Activated CD8-positive, alpha-beta memory T cell treated with anti-CD3 and anti-CD28 coated beads for 1 hour (primary cell): ENCODE measurements at places on chromosomes 13 and 19.

DNA sequence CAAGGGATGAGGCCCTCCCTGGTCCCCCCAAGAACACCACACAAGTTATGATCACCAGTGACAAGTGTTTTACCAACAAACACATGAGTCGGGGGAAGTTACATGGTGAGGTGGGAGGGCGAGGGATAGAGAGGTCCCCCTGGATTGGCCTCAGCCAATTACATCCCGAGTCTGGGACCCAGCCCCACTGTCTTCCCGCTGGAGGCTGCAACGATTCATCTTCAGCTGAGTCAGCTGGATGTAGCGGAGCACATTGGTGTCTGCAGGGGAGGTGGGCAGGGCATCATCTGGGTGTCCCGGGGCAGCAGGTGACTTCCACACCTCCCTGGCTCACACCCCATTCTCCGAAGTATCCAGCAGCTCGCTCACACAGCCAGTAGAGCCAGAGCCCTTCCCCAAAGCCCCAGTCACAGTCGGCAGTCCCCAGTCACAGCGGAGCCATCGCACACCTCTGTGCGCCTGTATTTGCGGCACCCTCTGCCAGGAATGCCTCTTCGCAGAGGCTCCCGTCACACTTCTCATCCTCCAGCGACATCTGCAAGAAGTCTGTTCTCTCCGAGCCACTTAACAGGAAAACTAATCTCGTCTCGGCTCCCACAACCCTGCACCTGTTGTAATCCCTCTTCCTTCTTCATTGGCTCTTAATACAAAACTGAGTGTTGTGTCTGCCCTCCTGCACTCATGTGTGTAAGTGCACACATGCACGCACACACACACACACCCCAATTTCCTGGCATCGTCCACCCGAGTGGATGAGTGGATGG, 2.0 kb downstream of the TTC9B start:
- no peak for DNase-seq

GRCh38 chr13:110281736-110282135, 25.2 kb downstream of the COL4A1 start:
- DNase-seq, result no peak

DNA sequence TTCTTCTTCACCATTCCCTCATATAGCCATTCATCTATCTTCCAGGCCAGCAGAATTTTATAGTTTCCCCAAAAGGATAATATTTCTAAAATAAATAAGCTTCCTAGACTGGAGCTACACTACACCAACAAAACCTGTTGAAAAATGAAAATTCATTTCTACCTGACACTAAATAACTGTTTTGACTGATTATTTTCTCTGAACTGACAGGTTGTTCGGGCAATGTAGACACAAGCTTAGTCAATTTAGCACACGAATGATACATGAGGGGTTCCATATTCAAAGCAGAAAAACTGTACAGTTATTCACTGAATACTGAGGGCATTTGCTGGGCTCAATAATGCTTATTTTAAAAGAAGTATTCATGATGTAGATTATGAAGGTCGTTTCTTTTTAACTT, 589.7 kb downstream of the LIG4 start:
- no peak for DNase-seq

DNA sequence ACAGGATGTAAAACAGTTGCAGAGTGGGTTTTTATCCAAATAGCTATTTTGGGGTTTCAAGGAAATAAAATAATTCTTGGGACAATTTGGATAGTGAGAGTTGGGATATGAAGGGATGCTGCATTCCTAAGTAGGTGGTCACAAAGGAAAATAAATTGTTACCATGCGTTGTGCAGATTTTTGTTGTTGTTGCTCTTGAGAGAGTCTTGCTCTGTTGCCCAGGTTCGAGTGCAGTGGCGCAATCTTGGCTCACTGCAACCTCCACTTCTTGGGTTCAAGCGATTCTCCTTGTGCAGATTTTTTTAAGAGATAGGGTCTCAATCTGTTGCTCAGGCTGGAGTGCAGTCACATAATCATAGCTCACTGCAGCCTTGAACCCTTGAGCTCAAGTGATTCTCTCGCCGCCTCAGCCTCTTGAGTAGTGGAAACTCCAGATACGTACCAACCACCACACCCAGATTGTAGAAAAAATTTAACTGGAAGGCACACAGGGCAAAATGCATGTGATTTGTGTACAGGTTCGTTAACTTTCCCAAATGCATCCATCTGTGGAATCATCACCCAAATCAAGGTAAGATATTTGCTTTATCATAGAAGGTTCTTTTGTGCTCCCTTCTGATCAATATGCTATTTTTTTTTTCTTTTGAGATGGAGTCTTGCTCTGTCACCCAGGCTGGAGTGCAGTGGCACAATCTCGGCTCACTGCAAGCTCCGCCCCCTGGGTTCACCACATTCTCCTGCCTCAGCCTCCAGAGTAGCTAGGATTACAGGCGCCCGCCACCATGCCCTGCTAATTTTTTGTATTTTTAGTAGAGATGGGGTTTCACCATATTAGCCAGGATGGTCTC, 16.0 kb downstream of the SLC1A5 start:
- no peak for DNase-seq

- DNase-seq, result no peak
Measured at GRCh38 chr13:62643799-62644524, 1228.3 kb upstream of the PCDH20 start.

DNA sequence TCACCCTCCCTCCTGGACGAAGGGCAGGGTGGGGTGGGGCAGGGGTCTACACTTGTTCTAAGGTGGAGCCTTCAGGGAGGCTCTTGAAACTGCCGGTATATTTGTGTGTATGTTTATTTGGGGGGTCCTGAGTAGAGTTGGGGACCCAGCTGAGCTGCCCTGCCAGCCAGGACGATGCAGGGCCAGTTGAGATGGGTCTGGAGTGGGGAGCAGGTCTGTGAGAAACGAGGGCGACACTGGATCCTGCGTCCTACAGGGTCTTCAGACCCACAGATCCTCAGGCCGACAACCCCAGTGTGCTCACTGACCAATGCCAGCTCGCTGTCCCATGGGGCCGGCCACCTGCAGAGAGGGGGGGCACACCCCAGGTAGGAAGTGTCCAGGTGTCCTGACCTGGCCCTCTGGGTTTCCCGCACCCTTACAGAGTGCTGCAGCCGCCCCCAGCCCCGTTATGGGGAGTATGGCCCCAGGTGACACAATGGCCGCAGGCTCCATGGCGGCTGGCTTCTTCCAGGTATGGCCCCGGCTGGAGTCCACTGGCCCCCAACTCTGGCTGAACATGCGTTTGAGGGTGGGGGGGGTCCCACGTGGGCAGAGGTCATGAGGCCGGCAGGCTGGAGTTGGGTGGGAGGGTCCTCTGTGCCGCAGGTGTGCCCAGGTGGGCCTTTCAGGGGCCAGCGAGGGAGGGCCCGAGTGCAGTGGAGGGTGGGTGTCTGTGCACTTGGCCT, 7.4 kb downstream of the ISYNA1 start:
- DNase-seq, result no peak

GRCh38 chr13:91882918-91883317, 484.5 kb downstream of the GPC5 start:
- DNase-seq, result no peak

GRCh38 chr13:40652588-40652940, 13.9 kb downstream of the FOXO1 start:
- no peak for DNase-seq

DNA sequence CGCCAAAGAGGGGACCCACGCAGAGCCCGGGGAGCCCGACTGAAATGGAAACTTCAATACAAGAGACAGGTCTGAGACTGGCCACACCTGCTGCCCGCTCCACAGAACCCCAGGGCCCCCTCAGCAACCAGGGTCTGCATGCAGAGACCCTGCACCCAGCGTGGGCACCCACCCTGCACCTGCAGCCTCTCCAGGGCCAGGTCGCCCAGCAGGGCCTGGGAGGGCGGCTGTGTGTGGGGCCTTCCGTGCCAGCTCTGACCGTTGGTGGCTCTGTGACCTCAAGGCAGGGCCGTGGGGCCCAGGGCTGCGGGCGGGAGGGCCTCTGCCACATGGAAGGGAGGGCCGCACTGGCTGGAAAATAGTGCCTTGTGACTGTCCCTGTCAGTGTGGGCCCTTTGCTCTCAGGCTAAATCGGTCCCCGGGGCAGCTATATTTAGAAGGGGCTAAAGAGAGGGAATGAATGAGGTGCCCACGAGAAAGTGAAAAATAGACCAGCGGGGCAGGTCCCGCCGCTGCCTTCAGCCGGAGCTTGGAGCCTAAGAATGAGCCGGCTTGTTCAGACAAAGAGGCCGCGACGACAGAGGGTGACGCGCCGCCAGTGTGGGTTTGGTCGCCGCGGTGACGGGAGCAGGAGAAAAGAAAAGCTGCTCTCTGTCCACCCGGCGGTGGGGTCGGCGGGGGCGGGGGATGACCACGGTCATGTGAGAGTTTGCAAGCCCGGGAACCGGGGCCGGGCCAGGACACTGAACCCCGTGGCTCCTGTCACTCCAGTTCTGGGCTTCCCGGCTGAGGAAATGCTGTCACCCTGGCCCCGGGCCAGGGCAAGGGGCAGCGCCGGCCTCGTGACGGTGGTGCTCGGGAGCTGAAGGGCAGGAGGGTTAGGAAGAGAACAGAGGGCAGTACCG, 70.5 kb downstream of the GADD45B start:
- DNase-seq, result no peak

DNA sequence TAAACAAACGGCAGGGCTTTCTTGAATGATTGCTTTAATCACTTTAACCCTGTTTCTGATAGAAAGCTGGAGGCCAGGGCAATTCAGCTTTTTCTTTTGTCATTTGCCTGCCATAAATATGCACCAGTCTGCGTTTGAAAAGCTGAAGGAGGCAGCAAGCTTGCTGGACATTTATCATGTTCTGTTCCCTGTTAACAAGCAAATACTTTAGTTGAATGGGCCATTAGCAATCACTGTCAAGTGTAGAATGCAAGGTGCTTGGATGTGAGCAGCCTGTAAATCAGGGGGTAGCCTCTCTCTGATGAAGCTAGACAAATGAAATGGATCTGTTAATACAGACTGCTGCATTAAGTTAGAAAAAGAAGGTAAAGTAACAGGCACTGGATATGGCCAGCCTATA, 7.6 kb downstream of the EFNB2 start:
- DNase-seq, result no peak

- peak; percentile 59 for DNase-seq
Measured at GRCh38 chr13:45340422-45341033, 455 bp downstream of the TPT1 start.

DNA sequence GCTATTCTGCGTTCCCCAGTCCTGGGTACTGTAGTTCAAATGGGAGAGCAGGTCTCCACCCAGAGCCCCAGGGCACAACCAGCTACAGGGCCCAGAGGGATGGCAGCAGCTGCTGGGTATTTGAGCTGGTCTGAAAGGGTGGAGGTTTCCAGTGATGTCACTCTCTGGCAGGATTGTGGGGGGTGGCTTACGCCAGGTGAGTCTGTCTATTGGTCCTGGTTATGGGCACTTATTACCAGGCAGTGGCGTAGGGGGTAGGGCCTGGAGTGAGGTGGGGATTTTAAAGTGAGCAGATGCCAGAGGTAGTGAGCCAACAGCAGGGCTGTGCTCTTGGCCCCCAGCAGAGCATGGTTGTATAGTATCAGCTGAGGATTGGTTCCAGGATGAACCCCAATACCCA, 6.2 kb downstream of the RPS19 start:
- no peak for DNase-seq

GRCh38 chr13:40813667-40814454, 24.4 kb downstream of the SLC25A15 start:
- no peak for DNase-seq

DNA sequence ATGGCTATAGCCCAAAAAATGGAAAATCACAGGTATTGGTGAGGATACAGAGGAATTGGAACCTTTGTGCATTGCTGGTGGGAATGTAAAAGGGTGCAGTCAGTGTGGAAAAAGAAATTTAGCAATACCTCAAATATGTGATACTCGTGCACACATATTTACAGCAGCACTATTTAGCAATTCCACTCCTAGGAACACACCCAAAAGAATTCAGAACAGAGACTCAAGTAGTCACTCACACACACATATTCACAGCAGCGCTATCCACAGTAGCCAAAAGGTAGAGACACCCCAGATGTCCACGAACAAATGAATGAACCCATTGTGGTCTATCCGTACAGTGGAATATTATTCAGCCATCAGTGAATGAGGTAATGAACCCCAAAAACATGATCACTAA, 114.0 kb downstream of the COL4A2 start:
- DNase-seq, result no peak

DNA sequence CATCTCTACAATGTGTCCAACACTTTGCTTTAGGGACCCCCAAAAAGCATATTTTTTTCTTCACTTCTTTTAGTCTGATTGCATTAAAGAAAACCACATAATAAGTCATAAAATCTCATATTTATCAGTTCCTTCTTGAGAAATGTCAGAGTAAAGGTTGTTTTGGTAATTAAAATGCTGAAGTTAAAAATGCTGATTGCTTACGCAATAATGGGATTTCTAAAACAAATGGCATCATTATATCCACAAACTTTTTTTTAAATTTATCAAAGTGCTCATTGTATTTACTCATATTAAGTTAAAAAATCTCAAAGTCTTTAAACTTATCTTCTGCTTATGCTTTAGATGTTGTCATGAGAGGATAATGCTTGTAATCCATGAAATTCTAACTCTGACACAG, 737.2 kb upstream of the ARGLU1 start:
- no peak for DNase-seq

DNA sequence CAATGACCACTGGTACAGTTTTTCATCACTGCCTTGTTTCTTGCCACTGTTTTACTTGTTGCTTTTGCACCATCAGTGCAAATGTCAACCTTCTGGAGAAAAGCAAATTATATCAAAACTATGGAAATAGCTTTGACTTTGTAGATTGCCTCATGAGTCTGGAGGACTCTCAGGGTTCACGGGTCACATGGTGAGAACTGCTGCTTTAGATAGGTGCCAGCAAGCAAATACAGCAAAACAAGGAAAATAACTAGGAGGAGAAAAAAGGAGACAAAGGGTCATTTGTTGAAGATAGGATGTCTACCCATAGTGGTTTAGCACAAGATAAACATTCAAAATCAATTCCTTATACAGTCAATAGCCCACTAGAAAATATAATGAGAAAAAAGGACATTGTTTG, 33.1 kb downstream of the POLR1D start:
- no peak for DNase-seq

DNA sequence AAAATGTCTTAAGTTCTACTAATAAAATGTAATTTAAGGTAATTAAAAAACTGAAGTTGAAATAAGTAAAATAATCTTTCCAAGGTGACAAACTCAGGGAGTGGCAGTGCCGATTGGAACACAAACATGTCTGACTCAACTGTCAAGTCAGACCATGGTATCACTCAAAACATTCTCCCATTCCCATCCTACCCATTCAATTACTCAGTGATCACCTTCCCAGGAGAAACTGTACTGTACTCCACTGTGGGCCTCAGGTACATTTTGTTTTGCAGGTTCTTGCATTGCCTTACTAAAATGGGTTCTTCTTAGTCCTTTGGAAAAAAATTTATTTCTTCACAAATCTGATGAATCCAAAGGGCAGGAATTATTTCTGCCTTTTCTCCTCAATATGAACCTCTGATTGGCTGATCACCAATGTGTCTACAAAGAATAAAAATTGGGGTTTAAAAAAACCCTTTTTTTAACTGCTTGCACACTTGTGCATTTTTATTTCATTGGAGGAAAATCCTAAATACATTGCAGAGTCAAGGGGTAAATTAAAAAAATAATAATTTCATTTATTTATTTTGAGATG, 96.8 kb downstream of the ZNF429 start:
- DNase-seq, result no peak

GRCh38 chr13:110981379-110981778, 66.5 kb upstream of the ANKRD10 start:
- no peak for DNase-seq
